ENCODE measurements at places on chromosomes 1 and 21.

- no peak for DNase-seq
These were observed 20.7 kb downstream of the CD34 start for GRCh38 chr1:207890136-207890738.

DNA sequence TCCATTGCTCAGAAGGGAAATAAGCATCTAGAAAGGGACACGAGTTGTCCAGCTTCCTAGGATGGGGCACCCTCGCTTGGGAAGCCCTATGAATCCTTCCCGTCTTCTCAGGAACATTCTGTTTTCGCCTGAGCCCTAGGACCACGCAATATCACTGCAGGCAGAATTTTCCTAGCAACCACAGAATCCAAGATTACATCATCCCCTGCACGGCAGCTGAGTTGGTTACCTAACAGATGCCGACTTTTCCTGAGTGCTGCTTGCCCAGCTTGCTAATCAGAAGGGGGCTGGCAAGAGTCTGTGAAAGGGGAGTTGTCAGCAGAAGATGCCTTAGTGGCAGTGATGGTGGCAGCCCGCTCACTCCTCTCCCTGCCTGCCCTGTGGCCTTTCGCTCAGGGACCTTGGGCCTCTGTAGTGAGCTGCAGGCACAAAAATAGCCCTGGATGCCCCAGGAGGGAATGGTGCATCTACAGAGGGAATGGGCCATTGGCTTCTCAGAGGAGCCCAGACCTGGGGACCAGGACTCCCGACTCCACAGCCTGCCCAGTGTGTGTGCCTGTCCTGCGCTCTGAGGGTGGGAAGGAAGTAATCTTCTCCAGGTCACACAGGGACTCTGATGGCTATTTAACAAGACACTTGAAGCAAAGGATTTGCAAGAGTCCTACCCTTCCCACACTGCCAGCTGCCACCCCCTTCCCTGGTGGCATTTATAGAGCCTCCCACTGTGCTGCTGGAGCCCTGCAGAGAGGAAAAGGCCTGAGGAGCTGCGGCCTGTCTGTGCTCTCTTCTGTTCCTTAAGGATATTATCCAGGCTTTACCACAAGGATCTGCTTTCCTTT, 28.9 kb upstream of the CLSTN1 start:
- no peak for DNase-seq

DNA sequence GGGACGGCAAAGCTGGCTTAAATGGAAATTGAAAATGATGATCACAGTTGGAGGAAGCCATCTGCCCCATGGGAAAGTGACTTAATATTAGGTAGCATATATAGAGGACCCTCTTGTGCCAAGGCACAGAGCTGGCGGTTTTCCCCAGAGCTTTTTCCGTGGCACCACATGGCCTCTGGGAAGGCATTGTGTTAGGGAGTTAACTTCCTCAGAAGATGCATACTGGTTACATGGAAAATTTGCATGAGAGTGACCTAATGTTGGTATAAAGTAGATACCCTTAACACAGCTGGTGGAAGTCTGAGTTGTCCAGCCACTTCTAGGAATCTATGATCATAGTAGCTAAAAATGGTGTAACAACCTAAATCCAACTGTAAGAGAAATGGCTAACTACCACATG, 27.3 kb downstream of the CAP1 start:
- no peak for DNase-seq

DNA sequence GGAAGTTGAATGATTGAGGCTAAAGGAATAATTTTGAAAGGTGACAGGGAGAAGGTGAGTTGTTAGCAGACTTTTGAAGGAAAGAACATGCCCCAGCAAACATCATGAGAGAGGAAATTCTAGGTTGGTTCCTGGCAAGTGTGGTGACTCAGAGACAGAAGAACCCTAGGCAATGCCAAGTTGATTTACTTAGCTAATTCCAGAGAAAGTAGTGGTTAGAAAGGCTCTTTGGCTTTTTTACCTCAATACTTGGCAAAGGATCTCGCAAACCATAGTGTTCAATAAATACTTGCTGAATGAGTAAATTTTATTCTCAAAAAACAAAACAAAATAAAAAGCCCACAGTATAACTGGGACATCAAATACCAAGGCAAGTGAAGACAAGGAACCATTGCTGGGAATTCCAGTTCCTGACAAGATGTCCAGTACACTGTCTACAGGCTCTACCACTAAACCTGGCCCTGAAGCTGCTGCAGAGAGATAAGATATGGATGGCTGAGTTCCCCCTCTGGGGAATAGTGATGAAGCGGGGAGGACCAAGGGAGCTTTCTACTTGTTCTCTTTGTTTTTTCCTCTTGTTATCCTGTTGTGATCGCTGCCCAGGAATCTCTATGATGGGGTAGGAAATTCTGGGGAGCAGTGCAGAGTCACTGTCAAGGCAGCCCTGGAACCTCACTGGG, 48.2 kb downstream of the IL12RB2 start:
- DNase-seq = no peak

Measured in activated naive CD4-positive, alpha-beta T cell treated with anti-CD3 and anti-CD28 coated beads, Interleukin-2, amount 50 U/mL, for 72 hours (primary cell).